ENCODE measurements at places on chromosomes 5 and 9. TPM values are rescaled to one million over a fixed set of nuclear protein-coding genes. Genes with fewer than 3 reads are reported as not detected.

DNA sequence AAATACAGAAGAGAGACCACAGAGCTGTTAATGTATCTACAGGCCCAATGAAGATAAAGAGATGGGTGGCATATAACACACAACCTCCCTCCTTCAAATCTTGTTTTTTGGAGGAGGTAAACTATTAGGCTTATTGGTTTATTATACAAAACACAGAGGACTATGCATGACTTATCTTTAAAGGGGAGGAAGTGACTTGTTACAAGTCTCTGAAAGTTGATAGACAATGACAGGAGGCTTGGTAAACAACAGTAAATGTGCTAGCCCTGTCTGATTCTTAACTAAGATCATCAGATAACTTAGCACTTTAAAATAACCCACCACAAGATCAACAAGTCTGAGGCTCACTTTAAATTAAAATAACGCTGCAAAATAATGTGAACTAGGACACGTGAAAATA is 219.0 kb downstream of the MLLT3 start:
- DNase-seq: peak; percentile 38

GRCh38 chr9:79551994-79552393 is 19.8 kb upstream of the TLE4 start:
- DNase-seq: no peak

DNA sequence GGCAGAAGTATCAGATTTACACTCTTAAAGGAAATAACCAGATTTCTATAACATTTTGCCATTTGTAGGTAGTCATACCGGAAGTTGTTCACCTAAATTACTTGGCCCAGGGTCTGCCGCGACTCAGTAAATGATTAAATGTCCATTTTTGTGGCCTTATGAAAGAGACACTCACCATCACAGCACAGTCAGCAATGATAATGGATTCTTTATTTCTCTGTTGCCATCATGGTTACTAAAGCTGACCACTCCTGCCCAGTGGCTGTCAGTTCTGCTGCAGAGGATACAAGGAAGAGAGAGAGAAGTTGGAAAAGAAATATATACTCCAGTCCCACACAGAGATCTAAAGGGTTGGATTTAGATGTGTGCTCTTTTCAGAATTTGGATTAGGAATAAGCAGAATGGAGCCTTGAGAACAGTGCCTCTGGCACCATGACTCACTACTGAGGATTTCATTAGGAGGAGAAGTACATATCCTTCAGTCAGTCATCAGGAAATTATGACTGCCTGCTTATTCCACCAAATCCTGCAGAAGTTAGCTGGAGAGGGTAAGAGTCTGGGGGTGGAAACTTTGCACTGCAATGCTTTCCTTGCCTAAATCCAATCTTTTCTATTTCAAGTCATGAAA is 72.8 kb upstream of the EFNA5 start:
- no peak for DNase-seq

DNA sequence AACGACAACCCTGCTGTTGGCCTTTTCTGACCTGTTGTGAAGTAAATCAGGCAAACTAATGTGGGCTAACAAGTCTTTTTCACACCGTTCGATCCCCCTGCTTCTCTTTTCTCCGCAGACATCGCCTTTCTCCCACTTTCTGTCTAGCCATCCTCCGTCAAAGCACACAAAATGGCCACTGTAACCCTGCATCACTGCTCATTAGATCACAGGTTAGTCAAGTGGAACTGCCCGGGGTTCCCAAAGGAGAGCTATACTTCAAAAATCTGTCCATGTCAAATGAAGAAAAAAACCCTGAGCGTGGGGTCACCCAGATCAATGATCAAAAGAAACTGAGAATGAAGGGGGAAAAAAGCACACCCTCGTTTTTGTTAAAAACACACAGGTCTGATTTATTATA is 212.1 kb downstream of the ARL15 start:
- no peak for DNase-seq

Gene ARPC5L
- 58.5 TPM for total RNA-seq

Gene SECISBP2
- 47.9 TPM for total RNA-seq

Gene PCDHGC5
- total RNA-seq: 1.3 TPM
